ENCODE measurements at places on chromosomes 2 and 18.

GRCh38 chr18:68484241-68484640 is 230.7 kb downstream of the TMX3 start:
- no peak for DNase-seq

GRCh38 chr18:45249246-45249661 is 366.0 kb upstream of the SLC14A2 start:
- no peak for DNase-seq

DNA sequence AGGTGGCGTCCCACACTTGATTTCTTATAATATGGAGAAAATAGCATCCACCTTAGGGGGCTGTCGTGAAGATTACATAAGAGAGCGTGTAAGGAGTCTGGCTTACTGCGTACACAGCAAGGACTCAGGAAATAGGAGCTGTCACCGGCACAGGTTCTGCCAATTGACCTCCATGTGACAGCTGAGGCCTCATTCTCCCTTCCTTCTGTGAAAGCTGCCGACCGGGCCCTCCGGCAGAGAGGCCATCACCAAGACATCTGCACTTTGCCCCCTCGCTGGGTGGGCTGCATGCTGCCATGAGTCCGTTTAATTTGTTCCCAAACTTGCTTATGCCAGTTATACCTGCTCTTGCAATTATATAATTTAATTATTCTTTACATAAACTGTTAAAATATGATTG is 27.7 kb downstream of the HS1BP3 start:
- no peak for DNase-seq

DNA sequence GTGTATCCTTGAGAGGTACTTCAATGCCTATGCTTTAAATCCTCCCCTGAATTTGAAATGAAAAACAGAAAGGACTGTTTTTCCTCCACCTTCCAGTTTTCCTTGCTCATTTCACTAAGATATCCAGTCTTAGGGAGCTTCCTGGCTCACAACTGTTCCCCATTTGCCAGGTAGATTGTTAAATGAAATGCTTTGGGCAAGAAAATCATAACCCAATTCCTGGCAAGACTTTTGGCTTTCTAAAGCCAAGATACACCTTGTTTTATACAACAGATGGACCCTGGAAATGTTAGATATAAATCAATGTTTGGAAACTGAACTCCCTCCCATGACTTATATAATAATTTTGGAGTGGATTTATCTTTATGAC is 3.6 kb upstream of the CHMP3 start:
- no peak for DNase-seq

GRCh38 chr2:229244975-229245374 is 26.1 kb downstream of the PID1 start:
- DNase-seq: no peak

All from brain pericyte (primary cell).